Activated CD4-positive, alpha-beta T cell treated with anti-CD3 and anti-CD28 coated beads for 48 hours (primary cell): ENCODE measurements at places on chromosomes 5 and 9.

- DNase-seq = no peak
Observed at GRCh38 chr5:148880696-148881095, 54.3 kb downstream of the ADRB2 start.

GRCh38 chr5:142617416-142618129 lies 68.3 kb downstream of the FGF1 start:
- DNase-seq = peak; percentile 44

DNA sequence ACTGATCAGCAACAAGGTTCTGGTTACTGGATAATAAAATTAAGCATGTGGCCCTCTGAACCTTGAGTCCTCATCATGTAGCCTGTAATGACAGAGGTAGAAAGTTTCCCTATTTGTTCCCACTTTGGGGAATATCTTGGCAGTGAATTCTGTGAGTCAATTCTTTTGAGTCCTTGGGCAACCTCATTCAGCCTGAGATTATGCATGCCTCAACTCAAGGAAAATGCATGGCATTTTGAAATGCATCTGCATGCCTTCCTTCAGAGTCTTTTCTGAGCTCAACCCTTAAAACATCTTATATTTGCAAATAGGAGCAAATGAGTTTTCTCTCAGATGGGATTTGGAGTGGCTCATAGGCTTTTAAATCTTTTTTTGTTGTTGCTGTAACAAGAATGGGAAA lies 218.1 kb upstream of the CD180 start:
- DNase-seq = no peak

DNA sequence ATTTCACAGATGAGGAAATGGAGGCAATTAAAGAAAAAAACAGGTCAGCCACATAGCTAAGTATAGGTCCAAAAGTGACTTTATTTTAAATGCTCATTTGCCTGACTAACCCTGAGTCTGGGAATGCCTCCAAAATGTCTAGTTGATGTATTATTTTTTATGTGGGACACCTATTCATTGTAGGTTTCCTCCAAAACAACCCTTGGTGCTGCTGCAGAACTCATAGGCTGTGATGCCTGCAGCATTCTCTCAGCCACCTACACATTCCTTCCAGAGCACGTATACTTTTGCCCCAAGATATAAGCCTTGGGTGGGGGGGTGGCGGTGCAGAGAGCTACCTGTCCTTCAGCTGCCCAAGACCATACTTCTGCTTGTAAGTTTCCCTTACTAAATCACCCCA lies 77.4 kb downstream of the MSX2 start:
- DNase-seq = no peak

- DNase-seq = no peak
Observed at GRCh38 chr9:96222132-96222531, 79.8 kb downstream of the HSD17B3 start.

- DNase-seq = no peak
Observed at GRCh38 chr9:84758817-84759216, 89.3 kb downstream of the NTRK2 start.

DNA sequence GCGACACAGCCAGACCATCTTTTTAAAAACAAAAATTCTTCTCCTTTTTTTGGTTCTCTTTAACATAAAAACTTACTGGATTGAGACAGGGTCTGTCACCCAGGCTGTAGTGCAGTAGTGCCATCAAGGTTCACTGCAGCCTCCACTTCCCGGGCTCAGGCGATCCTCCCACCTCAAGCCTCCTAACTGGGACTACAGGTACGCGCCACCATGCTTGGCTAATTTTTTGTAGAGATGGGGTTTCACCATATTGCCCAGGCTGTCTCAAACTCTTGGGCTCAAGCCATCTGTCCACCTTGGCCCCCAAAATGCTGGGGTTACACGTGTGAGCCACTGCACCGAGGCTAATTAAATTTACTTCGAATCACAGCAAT lies 13.8 kb downstream of the HNRNPK start:
- DNase-seq = no peak

DNA sequence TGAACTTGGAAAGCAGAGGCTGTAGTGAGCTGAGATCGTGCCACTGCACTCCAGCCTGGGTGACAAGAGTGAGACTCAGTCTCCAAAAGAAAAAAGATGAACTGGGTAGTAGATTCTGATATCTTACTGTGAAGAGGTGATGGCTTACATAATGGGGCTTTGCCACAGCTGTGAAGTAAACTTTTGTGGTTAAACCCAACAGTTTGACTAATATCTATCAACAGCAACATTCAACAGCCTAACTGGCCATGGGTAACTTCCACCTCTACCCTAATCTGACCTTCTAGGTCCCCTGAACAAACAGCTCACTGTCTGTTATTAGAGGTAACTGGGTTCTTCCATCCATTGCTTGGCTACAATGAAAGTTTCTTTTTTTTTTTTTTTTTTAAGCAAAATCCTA lies 52.1 kb downstream of the TLE1 start:
- DNase-seq = no peak

GRCh38 chr5:126975796-126976195 lies 54.6 kb downstream of the MARCHF3 start:
- no peak for DNase-seq

GRCh38 chr9:36988848-36989247 lies 45.2 kb downstream of the PAX5 start:
- no peak for DNase-seq

DNA sequence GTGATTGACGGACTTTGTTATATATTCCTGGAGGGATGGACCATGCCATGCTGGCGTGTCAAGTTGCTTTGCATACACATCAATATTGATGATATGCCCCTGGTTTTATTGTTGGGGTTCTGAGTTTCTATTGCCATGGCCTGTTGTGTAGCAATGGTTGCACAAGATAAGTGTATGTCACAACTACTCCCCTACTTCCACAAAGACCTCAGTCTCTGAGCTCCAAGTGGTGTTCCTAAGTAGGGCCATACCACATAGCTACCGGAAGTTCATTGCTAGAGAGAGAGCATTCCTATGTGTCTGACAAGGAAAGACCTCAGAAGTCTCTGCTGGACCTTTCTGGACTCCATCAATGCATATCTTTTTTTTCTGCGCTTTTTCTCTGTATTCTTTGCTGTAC lies 19.8 kb downstream of the TXNDC8 start:
- DNase-seq = no peak

DNA sequence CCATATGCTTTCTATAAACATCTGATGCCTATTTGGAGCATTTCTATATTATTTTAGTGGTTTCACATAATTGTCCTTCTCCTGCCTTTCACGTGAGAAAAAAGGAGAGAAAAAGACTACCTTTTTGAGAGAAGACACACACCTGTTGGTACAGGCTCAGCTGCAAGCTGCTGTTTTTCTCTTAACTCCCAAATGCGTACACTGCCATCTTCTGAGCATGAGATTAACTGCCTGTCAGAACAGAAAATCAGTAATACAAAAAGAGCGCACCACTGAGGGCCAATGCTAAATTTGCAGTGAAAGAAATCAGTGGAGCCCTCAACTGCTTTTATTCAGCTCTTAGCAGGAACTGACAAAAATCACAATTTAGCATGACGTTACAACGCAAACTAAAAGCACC lies 54.9 kb downstream of the WDR41 start:
- DNase-seq = no peak

GRCh38 chr9:120358877-120359276 lies 221.1 kb downstream of the CDK5RAP2 start:
- DNase-seq = no peak

DNA sequence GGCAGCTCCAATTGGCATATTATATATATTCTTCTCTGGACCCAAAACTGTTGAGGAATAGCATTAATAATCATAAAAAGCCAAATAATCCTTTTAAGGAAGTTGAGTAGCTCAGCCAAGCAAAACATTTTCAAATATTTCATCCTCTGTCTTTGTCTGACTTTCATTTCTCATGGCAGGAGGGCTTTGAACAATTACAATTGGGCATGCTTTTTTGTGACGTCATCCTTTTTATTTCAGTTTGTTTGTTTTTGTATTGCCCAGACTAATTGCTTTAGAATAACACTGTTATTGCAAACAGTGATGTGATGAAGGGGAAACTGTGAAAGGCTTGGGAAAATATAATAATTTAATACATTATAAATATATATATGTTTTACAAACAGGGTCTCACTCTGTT lies 65.2 kb upstream of the MAP1B start:
- DNase-seq = no peak

GRCh38 chr9:20754556-20754955 lies 70.5 kb downstream of the FOCAD start:
- no peak for DNase-seq

- DNase-seq = no peak
Observed at GRCh38 chr5:157555037-157555640, 20.4 kb downstream of the ADAM19 start.

- DNase-seq = no peak
Observed at GRCh38 chr9:8179381-8180053, 379.9 kb upstream of the DMAC1 start.

DNA sequence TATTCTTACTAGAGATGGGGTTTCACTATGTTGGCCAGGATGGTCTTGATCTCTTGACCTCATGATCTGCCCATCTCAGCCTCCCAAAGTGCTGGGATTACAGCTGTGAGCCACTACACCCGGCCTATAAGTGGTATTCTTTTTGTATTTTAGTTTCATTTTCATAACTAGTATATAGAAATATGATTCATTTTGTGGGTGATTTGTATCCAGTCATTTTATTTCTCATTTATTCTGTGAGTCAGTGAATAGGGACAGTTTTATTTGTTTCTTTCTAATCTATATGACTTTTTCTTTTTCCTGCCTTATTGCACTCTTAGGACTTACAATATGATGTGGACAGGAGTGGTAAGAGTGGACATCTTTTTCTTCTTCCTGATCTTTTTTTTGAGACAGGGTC lies 112.9 kb downstream of the AOPEP start:
- peak; percentile 12 for DNase-seq

DNA sequence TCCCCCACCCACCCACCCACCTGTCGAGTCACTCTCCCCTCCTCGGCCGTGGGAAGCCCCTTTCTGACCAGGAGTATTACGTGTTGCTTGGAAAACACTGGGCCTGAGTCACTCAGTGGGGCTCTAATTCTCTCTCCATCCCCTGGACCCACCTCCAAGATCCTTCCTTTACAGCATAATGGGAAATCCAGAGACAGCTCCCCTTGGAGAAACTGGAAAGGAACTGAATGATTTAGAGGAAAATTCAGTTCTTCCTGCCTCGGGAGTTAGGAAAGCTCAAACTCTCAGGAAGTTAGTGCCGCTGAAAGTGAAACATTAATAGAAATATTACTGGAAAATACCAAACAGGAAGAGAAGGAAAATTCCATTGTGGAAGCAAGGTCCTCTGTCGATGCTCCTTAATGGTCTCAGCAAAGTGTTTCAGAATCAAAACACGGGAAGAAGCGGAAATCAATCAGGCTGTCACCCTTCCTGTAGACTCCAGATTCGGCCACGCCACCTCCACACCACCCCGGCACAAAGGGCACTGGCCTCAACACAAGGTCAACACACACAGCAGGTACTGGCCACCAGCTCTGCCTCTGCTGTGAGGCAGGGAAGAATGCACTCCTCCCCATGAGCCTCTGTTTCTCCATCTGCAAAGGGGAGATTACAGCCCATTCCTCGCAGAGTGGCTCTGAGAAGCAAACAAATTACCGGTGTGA lies 9.6 kb downstream of the SHB start:
- DNase-seq = no peak

DNA sequence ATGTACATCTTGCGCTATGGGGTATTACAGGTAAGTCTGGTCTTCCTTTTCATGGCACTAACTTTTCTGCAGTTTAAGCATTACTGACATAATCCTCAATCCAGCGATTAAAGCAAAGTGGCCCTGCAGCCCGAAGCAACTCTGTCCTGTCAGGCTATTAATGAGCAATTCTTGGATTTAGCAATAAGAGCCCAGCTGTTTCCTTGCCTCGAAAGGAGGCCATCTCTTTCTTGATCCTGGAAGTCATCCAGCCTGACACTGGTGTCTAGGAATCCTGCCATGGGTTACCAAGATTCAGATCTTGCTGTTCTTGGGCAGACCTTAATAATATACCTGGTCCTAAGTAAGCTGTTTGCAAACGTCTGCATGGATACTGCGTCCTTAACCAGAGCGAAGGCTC lies 102.0 kb downstream of the RFK start:
- DNase-seq = no peak

GRCh38 chr9:4740388-4740637 lies 689 bp downstream of the AK3 start:
- DNase-seq = no peak

GRCh38 chr5:141785711-141786110 lies 92.5 kb downstream of the PCDH1 start:
- DNase-seq = no peak

- no peak for DNase-seq
Observed at GRCh38 chr9:126376311-126377175, 49.9 kb downstream of the MVB12B start.

DNA sequence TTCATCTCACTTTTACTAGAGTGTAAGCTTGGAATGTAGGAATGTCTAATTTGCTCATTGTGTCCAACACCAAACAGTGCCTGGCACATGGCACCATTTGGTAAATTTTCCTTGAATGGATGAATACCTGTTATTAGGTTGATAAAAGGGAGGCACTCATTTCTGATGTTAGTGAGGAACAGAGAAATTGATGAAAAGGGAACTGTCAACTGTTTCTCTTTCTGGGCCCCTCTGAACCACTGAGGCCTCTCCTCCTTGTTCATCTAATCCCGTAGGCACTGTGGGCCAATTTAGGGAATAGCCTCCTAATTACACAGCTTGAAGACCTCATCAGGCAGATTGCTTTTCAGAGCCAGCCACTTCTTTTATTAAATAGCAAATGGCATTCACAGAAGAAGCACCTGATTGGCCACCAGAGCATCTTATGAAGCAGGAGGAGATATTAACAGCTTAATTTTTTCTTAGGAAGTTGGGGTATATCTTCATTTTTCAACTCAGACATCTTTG lies 22.6 kb downstream of the MRRF start:
- no peak for DNase-seq

GRCh38 chr5:15704397-15704947 lies 204.5 kb downstream of the FBXL7 start:
- DNase-seq = no peak

DNA sequence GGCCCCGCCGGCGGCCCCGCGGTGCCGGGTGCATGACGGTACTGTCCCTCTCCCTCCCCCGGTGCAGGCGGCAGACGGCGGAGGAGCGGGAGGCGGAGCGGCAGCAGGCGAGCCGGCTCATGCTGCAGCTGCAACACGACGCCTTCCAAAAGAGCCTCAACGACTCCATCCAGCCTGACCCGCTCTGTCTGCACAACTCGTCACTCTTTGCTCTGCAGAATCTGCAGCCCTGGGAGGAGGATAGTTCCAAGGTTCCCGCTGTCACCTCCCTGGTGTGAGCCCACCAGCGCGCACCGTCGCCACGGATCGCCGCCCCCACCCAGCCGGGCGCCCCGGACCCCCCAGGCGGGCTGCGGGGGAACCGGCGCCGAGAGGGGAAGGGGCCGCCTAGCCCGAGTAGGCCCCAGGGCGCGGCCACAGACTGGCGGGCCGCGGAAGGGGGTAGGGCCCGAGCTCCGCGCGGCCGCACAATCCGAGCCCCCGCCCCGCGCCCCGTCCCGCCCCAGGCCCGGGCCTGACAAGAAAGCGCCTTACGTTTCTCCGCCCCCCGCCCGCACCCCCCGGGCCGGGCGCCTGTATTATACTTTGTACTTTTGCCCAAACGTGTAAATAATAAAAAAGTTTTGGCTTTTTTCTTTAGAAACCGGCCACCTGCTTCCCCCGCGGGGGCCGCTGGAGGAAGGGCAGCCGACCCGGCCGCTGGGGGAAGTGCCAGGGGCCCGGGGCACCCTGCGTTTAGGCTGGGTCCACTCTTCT lies 2.5 kb downstream of the TLX3 start:
- DNase-seq = peak; percentile 41
